ENCODE measurements at places on chromosomes 5 and 9.

DNA sequence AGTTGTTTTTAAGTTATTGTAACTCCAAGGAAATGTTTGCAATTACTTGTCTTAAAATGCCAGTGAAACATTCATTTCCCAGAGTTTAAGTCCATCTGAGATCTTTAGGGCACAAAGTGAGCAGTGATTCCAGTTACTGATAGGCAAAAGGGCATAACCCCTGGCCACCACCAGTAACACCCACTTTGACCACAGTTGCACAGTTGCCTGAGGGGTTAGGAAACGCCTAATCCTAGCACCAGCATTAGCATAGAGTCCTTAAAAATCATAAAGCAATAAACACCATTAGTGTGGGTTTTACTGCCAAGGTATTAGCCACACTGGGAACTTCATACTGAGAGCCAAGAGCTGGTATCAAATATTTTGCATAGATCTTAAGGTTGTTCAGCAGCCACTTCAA lies 143.9 kb downstream of the SNCAIP start:
- DNase-seq: no peak

GRCh38 chr5:97101189-97101910 lies 41.1 kb downstream of the LIX1 start:
- DNase-seq: no peak

- no peak for DNase-seq
Observed at GRCh38 chr5:58466939-58467338, 7.1 kb upstream of the PLK2 start.

DNA sequence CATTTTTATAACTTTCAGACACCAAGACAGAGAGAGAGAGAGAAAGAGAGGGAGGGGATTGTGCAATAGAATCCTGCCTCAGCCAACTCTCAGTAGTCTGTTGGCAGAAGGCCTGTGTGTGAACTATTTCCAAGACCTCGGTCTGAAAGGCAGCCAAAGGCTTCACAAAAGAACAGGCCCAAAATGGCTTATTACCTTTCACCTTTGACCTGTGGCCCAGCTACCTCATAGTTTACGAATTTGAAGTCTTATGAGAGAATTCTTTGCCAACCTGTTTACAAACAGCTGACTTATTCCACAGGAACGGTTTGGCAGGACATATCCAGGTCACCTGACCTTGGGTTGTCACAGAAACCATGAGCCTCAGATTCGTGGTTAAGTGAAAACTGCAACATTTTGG lies 48.6 kb downstream of the NR2F1-AS1 start:
- DNase-seq: no peak

- DNase-seq: no peak
Observed at GRCh38 chr5:169300468-169301385, at the start of gene SLIT3. TSS of gene SLIT3 (minus strand) at chr5:169301139. CDS start at chr5:169300709, 430 bp downstream.

GRCh38 chr9:79637177-79637925 lies 65.6 kb downstream of the TLE4 start:
- no peak for DNase-seq

- no peak for DNase-seq
Observed at GRCh38 chr5:96067894-96068614, 106.4 kb upstream of the ELL2 start.

DNA sequence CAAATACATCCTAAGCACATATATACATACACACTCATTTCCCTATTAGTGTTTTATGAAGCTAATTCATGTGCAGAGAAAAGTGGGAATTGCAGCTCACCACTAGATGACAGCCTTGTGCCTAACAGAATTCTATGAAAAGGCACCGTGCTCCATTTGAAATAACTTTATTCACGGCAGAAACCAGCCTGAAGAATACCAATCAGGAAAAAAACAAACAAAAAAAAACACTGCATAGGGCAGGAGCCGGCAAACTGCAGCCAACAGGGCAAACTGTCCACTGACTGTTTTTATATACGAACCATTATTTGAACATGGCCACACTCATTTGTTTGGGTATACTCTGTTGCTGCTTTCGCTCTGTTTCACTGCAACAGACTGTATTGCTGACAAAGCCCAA lies 33.6 kb downstream of the ERMP1 start:
- no peak for DNase-seq

- no peak for DNase-seq
Observed at GRCh38 chr9:130901498-130902203, 5.0 kb upstream of the QRFP start.

- DNase-seq: peak; percentile 30
Observed at GRCh38 chr9:125829743-125830142, 82.6 kb downstream of the PBX3 start.

- no peak for DNase-seq
Observed at GRCh38 chr5:15539951-15540350, 40.0 kb downstream of the FBXL7 start.

DNA sequence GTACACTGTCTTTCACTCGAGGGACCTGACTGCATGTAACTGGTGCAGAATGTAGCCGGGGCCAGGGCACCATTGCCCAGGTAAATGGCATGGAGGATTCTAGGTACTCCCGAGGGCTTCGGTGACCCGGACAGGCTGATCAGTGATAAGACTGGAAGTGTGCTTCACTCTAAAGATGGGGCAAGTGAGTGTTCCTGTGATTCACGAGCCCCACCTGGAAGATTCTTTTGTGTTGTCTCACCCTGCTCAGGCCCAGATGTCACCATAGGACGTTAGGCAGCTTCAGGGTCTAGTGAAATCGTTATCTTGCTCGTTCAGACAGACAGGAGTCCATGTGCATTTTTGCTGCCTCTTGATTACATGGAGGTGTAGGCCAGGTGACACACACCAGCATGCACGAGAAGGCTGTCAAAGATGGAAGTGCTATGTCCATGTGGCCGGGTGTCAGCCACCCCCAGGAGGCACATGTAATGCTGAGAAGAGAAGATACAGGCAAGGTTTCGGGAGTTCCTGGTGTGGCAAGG lies 73.9 kb downstream of the WNK2 start:
- no peak for DNase-seq

DNA sequence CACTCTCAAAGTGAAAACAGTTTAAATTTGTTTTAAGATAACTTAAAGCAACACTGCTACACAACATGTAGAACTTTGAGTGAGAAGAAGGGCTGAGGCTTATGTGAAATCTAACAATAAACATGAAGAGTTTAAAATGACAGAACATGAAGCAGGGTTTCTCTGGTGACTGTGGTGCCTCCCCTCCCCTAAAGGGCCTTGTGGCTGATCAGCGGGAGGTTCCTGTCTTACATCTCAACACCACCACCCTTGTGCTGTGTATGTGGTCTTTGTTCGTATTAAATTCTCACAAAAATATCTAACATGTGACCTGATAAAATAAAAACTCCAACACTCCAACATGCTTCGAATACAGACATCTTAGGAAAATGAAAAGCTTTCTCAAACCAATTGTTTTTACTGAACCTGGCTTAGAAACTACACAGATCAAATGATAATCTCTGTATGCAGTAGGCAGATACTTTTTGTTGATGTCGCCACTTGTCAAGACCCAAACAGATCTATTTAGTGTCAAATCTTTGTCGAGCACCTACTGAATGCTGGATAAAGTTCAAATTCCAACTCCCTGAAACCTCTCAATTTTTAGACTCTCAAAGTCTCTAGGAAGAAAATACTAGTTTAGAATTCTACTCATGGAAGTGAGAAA lies 9.9 kb upstream of the IQGAP2 start:
- no peak for DNase-seq

- DNase-seq: no peak
Observed at GRCh38 chr5:102858808-102859207, 103.7 kb downstream of the PAM start.

DNA sequence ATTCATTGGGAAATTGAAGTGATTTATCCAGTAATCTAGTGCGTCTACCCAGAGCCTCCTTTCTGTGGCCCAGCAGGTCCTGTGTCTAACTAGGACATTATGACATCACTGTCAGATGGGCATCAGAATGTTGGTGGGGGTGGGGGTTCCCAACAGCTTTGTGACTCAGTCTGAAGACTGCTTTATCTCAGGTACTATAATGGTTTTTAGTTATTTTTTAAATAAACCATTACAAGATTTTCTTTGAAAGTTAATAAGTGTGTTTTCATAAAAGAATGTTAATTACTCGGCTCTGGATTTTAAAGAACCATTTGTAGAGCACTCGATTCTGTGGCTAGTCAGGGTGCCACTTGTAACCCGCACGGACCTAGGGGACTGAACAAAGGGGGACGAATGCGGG lies at the start of gene EQTN:
Gene EQTN, minus strand, starts transcription at position 101 of the 400 bp plus-strand sequence. Its CDS starts 95 bp downstream, at position 6.
- no peak for DNase-seq

GRCh38 chr5:2011481-2012411 lies 129.0 kb upstream of the IRX4 start:
- DNase-seq: no peak

GRCh38 chr5:108251350-108251749 lies 130.5 kb downstream of the FBXL17 start:
- DNase-seq: no peak

DNA sequence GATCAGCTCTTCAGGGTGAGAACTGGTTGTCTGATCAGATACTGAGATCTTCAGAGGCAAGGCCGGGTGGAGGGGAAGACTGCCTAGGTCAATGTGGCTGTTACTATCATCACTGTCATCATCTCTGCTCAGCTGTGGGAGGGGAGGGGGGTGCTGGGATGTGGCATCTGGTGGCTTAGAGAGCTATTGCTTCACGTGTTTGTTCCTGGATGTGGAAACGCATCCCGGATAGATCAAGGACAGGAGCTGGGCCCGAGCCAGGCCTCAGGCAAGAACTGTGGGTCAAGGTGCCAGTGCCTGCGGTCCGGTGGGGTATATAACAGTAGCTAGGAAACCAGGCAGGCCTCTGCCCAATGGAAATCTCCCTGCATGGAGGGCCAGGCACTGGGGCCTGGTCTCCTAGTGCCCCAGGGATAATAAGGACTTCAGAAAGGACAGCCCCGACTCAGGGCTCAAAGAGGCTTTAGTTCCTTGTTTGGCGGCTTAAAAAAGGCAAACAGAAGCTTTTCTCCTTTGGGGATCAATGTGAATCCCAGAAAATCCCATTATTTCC lies 30.3 kb upstream of the TIFAB start:
- DNase-seq: no peak

DNA sequence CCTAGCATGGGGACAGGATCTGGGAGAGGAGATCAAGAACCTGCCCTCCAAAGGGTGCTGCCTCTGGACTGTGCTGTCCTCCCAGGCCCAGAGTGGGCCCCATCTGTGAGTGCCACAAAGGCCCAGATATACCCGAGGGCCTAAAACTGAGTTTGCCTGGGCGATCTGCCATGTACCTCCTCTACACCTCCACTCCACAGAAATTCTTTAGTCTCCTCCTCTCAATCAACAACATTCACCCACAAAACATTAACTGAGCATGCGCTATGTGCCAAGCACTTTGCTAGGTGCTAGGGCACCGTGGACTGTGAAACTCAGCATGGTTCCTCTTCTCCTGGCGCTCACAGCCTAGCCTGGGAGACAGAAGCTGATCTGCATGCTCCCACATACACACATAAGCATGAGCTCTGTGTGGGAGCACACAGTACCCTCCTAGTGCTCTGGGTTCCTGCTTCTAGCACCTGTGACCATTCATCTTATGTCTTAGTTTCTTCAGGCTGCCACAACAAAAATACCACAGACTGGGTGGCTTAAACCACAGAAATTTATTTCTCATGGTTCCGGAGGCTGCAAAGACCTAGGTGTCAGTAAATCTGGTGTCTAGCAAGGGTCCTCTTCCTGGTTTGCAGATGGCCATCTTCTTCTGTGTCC lies 82.0 kb upstream of the FSTL4 start:
- no peak for DNase-seq

GRCh38 chr5:172407241-172407691 lies 47.1 kb downstream of the SH3PXD2B start:
- DNase-seq: no peak

DNA sequence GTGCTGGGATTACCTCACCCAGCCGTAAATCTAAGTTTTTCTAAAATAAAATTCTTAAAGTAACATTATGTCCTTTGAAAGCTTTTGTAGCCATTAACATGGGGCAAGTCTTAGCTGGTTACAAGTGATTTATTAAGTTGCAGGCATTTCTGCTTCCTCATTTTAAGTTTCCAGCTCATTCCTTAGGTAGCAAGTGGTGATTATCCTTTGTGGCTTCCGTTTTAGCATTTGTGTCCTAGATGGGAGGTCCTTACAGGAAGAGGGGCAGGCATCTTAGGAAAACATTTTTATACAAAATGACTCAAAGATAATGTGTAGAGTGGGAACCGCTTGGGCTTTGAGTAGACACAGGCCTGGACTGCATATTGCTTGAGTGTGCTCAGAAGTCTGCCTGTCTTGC lies 35.0 kb upstream of the ROPN1L start:
- no peak for DNase-seq

DNA sequence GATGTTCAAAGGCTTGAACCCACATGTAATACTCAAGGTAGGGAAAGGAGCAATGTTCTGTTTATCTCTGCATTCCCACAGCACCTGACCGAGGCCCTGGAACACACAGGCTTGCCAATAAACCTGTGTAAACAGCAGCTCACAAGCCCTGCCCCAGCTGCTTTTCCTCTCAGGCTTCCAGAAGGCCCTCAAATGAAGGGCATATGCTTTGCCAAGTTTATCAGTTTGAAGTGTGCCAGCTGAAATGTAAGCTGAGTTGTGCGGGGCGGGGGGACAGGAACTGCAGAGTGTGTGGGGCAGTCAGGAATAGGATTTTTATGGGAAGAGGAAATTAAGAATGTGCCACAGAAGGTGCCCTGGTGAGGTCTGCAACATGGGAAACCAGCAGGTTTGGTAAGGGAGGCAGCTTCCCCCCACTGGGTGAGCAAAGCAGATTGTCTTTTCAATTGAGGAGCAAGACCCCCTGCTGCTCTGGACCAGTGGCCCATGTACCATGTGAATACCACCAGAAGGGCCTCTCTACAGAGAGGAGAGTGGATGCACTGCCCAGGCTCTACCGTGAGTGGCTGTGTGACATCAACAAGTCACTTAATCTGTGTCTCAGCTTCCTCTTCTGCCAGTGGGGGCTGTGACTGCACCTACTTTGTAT lies 194.8 kb downstream of the SPOCK1 start:
- DNase-seq: no peak

DNA sequence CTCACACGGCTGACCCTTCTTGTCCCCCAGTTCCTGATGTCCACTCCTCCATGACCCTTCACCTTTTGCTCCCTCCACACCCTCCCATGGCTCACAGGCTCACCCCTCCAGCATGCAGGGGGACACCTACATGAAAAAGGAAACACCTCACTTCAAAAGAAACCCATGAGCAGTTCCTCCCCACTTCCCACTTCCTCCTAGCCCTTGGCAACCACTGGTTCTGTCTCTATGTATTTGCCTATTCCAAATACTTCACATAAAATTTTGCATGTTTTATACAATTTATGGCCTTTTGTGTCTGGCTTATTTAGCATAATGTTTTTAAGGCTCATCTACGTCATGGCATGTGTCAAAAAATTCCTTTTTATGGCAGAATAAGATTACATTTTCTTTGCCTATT lies 100.2 kb upstream of the S1PR3 start:
- no peak for DNase-seq

DNA sequence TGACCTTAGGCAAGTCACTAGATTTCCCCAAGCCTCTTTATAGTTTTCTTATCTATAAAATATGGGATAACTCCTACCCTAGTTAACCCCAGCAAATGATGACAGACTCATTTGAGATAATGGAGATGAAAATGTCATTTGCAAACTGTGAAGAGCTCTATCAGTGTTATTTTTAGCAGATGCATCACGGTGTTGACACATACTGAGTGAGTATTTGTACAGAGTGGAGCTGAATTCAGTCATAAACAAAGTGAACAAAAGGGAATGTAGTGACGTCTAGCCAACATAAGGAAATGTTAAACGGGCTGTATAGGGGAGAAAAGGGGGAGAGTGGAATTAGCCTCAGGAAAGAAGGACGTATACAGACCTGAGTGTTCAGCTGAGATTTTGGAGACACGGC lies 75.9 kb downstream of the NMUR2 start:
- DNase-seq: no peak

GRCh38 chr5:172525996-172526360 lies 71.7 kb upstream of the SH3PXD2B start:
- no peak for DNase-seq
